ENCODE measurements at places on chromosomes 4 and X. TPM values are rescaled to one million over a fixed set of nuclear protein-coding genes. Genes with fewer than 3 reads are reported as not detected.

- H3K4me1 ChIP-seq: no peaks in the 10 kb centered on the region
- H3K27me3 ChIP-seq: no peaks in the 10 kb centered on the region
- H3K36me3 ChIP-seq: no peaks in the 10 kb centered on the region
- no peak for DNase-seq
- H3K27ac ChIP-seq: no peak overlapping the region
Observed at GRCh38 chrX:6363188-6363587, 134.5 kb upstream of the NLGN4X start.

DNA sequence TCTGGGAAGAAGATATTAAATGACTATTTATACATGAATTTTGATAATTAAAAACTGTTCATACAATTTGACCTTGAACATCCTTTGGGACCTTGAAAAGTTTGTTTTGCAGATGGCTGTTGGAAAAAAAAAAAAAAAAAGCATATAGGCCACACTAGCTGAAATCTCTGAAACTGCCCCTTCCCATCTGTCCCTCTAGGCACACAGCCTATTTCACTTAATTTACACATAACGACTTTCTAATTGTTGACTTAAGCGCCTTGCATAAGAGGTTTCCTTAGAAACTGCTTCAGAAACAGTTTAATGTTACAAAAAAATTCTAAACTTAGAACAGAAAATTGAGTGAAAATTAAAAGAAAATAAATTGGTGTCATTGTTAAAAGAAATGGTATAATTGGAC lies 131.0 kb downstream of the COX18 start:
- DNase-seq: no peak
- H3K4me3 ChIP-seq: no peak overlapping the region
- no peak overlapping the region for H3K27ac ChIP-seq

DNA sequence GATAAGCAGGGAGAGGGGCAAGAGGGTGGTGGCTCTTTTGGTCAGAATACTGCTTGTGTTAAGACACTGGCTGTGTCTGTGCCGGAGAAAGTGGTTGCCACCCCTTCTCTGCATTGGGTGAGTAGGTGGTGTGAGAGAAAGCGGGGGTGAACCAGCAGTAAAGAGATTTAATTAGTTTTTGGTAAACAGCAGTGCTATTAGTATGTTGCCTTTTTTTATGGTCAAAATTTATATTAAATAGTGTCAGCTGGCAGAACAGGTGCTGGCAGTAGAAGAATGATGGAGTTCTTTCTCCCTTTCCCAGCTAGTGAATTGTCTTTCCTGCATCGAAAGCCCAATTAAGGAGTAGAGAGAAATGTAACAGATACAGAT lies 181.6 kb downstream of the LARP7 start:
- no peaks in the 10 kb centered on the region for H3K27me3 ChIP-seq
- H3K27ac ChIP-seq: no peak overlapping the region
- H3K4me1 ChIP-seq: no peaks in the 10 kb centered on the region
- H3K36me3 ChIP-seq: no peaks in the 10 kb centered on the region
- DNase-seq: no peak

The RBM46 gene
- not detected for total RNA-seq

The VCX3A gene
- total RNA-seq: not detected

DNA sequence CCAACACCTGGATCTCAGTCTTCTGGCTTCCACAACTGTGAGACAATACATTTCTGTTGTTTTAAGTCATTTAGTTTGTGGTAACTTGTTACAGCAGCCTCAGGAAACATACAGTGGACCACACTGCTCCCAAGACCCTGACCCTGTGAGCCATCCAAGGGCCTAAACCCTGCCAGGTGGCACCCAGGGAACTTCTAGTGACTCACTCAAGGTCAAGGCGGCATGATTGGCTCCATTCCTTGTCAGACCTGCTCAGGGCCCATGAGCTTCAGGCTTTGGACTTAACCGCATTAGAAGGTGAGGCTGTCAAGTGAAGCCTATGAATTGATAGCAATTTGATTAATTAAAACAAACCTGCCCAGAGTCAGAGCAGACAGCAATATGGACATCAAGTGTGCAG lies 165.7 kb upstream of the MAMLD1 start:
- no peak for DNase-seq
- no peak overlapping the region for H3K27ac ChIP-seq
- H3K4me3 ChIP-seq: no peak overlapping the region

The FATE1 gene
- total RNA-seq: not detected

GRCh38 chr4:179747218-179747910 lies 2305.1 kb upstream of the AGA start:
- H3K27ac ChIP-seq: no peak overlapping the region
- H3K36me3 ChIP-seq: no peaks in the 10 kb centered on the region
- DNase-seq: no peak
- no peaks in the 10 kb centered on the region for H3K4me1 ChIP-seq
- H3K4me3 ChIP-seq: no peak overlapping the region
- H3K27me3 ChIP-seq: no peaks in the 10 kb centered on the region

The MAGIX gene
- 14.4 TPM for total RNA-seq

DNA sequence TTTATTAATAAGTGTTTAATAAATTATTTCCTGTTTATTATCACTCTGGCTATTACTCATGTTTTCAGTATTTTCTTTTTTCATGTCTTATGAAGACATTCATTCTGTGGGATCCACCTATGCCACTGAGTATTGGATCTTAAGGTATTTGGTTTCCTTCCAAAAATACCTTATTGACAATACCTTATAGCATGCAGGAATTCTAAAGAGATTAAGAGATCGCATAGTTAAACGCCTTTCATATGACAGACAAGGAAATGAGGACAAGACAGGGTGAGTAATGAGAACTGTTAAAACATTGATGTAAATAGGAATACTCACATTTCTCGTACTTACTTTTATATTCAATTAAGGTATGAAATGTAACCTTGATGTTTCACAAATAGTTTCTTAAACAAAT lies 38.2 kb upstream of the TMPRSS11B start:
- H3K4me1 ChIP-seq: no peaks in the 10 kb centered on the region
- no peaks in the 10 kb centered on the region for H3K27me3 ChIP-seq
- DNase-seq: no peak
- H3K36me3 ChIP-seq: no peaks in the 10 kb centered on the region
- H3K27ac ChIP-seq: no peak overlapping the region
- no peak overlapping the region for H3K4me3 ChIP-seq

DNA sequence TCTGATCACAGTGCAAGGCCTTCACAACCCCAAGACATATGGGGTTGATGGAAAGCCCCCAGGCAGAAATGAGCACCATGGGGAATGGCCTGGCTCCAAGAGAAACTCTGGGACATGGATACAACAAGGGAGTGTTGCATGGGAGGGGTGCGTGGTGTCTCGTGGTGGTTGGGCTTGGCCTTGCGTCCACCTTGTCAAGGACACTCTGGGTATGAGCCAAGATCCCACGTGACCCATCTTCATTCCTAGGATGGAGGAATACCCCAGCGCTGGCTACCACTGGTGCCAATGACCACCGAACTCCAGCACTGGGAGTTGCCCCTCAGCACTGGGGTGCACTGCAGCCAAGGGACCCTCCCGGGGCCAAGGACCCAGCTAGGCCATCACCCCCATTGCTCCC lies 267.5 kb upstream of the AGTR2 start:
- DNase-seq: no peak
- no peaks in the 10 kb centered on the region for H3K27me3 ChIP-seq
- no peak overlapping the region for H3K4me3 ChIP-seq

The ZNF674 gene
- 3.3 TPM for total RNA-seq

DNA sequence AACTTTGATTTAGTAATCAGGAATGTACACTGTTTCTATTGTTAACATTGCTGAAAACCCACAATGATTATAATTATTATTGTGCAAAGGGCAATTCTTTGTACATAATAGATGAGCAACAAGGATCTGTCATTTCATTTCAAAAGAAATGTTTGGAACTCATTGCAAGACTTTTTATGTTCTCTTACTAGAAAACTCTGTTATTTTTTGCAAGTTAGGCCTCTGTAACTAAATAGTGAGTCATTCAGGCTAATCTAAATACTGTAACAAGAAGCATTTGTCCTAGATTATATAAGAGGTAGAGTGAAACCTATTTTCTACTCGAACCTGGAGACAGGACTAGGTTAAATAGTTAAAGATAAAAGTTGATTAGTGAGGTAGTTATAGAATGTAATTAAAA lies 93.2 kb upstream of the FAM47B start:
- H3K4me3 ChIP-seq: no peak overlapping the region
- DNase-seq: no peak
- H3K4me1 ChIP-seq: no peaks in the 10 kb centered on the region
- no peaks in the 10 kb centered on the region for H3K27me3 ChIP-seq
- no peak overlapping the region for H3K27ac ChIP-seq
- H3K36me3 ChIP-seq: no peaks in the 10 kb centered on the region

DNA sequence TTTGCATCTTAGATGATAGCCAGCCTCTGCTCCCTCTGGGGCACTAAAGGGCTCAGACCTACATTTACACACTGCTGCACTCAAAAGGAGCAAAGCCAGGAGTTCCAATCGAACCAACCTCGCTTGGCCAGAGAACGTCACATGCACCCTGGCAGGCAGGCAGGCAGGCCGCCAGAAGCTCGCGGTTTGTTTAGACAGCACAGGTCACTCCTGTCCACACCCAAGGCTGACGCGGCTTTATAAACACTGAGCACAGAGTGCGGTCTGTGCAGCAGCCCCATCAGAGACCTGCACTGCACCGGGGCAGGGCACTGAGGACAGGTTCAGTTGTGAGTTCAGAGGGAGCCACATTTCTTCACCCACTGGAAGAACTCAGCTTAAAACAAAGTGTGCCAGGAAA lies 143.9 kb downstream of the BCOR start:
- H3K27ac ChIP-seq: no peak overlapping the region
- peak; percentile 82 for DNase-seq
- no peaks in the 10 kb centered on the region for H3K4me1 ChIP-seq

DNA sequence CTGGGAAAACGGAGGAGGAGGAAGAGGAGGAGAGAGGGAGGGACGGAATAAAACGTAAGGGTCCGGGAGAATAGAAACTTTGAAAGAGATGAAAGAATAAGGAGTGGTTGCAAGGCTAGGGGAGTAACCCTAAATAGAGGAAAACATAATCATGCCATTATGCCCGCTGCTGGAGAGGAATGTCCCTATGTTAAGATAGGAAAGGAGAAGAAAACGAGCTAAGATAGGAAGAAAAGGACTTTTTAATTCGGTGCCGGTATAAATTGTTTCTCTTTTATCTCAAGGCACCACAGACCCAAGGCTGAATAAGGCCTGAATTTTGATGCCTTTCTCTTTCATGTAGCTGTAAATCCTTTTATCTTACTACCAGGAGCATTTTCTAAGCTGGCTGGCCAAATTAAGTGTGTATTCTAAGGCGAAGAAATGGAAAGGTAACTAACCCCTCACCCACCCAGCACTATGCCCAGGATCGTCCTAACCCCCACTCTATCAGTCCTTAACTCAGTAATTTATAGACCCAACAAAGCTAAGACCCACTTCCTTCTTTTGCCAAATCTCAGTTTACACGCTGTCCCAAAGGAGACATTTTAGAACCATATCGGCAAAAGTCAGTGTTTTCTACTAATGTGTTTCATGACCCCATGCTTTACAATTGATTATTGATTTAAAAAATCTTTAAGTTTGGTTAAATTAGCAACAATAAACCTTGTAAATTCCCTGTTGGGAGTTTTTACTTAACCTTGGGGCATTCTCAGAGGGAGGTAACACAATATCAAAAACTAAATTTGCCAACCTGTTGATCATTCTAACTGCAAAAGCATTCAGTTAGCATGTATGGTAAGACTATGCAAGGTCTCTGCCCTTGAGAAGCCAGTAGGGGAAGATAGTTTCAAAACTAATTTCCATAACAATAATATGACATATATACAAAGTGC lies 1.1 kb upstream of the CUL4B start:
- H3K27ac ChIP-seq: peak overlapping the region; percentile 97
- peak overlapping the region; percentile 77 for H3K4me3 ChIP-seq
- no peaks in the 10 kb centered on the region for H3K4me1 ChIP-seq
- H3K27me3 ChIP-seq: no peaks in the 10 kb centered on the region
- no peak for DNase-seq

- H3K4me3 ChIP-seq: no peak overlapping the region
- H3K36me3 ChIP-seq: no peaks in the 10 kb centered on the region
- no peak for DNase-seq
- H3K4me1 ChIP-seq: no peaks in the 10 kb centered on the region
Observed at GRCh38 chrX:7586126-7586525, 256.8 kb upstream of the VCX start.

GRCh38 chr4:132240081-132240480 lies 909.0 kb upstream of the PCDH10 start:
- no peak for DNase-seq
- H3K36me3 ChIP-seq: no peaks in the 10 kb centered on the region
- no peak overlapping the region for H3K4me3 ChIP-seq
- no peaks in the 10 kb centered on the region for H3K27me3 ChIP-seq
- H3K4me1 ChIP-seq: no peaks in the 10 kb centered on the region

GRCh38 chrX:110180928-110181310 lies 137.0 kb downstream of the AMMECR1 start:
- no peaks in the 10 kb centered on the region for H3K4me1 ChIP-seq
- H3K4me3 ChIP-seq: no peak overlapping the region
- H3K27me3 ChIP-seq: no peaks in the 10 kb centered on the region
- DNase-seq: no peak
- no peaks in the 10 kb centered on the region for H3K36me3 ChIP-seq

DNA sequence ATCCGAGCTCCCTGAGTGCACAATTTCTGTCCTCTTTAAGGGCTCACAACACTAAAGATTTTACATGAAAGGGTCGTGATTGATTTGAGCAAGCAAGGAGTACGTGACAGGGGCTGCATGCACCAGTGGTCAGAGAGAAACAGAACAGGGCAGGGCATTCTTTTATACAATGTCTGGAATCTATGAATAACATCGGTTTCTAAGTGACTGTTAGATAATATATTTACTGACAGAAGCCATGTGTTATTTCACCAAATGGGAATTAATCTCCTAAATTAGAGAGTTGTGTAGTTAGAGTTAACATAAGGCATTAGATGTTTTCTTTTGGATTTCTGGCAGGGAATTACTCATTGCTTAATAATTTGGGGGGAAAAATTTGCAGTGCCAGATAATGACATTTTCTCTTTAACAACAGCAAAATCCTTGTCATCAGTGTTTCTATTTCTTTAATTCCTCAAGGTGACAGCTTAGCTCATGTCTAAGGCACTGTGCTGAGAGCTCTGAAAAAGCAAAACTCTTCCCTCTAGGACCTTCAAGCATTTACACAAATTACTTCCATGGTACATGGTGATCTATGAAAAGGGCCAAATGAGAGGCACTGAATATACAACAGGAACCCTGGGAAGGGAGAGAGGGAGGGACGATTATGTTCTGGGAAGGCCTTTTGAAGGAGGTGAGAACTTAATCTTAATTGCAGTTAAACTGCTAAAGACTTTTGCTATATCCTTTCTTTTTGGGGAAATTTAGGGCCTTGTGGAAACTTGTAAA lies 145.0 kb downstream of the RTL3 start:
- H3K4me1 ChIP-seq: no peaks in the 10 kb centered on the region
- no peaks in the 10 kb centered on the region for H3K36me3 ChIP-seq
- no peak for DNase-seq

All from Peyer's patch (tissue), 4 donors.